ENCODE measurements at places on chromosomes 6 and 20.

DNA sequence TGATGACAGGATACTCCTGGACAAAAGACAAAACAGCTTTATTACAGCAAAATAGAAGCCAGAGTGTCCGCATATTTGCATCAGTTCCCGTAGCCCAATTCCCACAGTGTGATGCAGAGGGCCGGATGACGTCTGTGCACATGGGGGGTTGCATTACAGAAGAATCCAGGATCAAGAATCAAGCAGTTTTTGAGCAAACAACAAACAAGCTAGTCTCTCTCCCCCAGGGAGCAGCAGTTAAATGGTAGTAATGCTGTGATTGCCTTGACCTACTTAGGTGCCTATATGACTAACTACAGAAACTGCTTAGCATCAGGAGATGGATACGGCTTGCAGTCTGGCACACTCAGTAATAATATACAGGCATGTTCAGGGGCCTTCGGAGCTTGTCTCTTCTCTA is 3.2 kb upstream of the SDHAF4 start:
- DNase-seq: no peak

DNA sequence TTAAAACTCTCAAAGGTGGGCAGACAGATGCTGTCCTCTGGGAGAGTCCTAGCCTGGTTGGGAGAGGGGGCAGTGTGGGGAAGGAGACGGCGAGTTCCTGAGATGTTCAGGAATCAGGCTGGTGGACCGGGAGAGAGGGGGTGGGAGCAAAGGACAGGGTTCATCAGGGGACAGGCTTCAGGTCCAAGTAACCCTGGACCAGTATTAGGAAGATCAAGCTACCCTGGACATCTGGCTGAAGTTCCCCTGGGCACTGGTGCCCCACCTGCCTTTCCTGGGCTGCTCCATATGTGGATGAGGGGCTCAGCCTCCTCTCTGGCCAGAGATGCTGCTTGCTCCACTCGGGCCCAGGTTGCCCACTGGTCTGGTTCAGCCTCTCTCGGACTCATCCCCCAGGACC is 1.1 kb upstream of the IP6K3 start:
- DNase-seq: no peak

- no peak for DNase-seq
These were observed 89.0 kb downstream of the ADGRB3 start for GRCh38 chr6:68724060-68724459.

- DNase-seq: no peak
These were observed 335.6 kb downstream of the PREX1 start for GRCh38 chr20:48492015-48492714.

DNA sequence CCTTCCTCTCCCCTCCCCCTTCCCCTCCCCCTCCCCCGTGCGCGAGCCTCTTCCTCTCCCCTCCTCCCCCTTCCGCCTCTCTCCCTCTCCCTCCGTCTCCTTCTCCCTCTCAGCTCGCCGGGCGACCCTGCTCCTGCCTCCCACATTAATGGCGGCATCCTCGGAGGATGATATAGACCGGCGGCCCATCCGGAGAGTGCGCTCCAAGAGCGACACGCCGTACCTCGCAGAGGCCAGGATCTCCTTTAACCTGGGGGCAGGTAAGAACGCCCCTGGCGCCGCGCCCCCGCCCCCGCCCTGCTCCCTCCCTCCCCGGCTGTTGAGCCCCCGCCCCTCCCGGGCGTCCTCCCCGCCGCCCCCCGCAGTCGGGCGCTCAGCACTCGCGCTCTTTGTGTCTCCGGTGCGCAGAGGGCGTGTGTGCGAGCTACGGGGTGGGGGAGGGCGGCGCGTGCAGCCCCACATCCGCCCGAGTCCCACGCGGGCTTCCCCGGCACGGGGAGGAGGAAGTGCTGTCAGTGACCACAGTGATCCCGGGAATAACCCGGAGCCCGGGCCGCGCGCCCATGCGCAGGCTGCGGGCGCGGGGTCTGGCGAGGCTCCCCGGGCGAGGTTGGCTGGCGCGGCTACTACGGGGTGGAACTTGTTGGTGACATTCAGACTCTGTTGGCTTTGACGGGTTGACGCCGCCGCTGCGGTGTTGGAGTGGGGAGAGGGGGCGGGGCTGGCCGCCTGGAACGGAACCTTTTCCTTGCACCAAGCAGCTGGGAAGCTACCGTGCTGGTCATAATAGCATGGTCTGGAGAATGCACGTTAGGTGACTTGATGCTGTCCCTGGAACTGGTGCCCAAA is 33.2 kb downstream of the PHACTR1 start:
- no peak for DNase-seq

- DNase-seq: peak; percentile 14
These were observed 76.5 kb downstream of the QKI start for GRCh38 chr6:163490826-163491577.

DNA sequence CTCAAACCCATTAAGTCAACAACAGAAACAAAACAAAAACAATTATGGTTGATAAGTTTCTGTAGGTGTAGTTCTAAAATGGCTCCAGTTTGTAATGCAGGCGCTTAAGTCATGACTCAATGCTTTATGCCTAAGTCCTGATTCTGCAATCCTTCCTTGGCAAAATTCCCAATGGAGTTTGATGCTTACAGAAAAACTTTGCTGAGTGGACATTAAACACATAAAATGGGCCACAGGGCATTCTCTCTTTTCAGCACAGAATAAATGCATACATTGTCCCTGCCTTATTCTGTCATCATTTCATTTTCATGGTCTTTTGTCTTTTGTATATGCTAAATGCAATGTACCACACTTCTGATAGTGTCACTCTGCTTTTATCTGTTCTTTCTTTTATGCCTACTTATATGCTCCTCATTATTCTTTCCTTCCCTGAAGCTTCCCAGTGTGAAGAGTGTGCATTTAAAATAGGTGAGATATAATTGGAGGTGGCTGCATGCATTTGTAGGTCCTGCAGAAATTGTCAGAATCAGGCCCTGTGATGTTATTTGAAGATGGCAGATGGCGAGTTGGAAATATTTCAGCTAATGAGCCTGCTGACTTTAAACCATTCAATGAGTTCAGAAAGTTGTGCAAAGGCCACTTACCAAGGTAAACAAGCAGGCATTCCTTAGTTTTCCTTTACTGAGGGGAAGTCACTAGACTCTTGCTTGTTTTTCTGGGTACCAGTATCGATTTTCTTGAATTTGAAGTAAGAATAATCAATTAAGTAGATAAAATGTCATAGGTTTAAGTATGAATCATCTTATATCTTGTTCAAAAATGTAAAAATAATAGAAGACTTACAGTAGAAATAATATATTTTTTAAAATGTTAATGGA is 313.1 kb downstream of the TRDN start:
- no peak for DNase-seq

- DNase-seq: no peak
These were observed 195.6 kb downstream of the GRM1 start for GRCh38 chr6:146224449-146224848.

- DNase-seq: peak; percentile 71
These were observed 53.6 kb upstream of the TRERF1 start for GRCh38 chr6:42505385-42505718.

DNA sequence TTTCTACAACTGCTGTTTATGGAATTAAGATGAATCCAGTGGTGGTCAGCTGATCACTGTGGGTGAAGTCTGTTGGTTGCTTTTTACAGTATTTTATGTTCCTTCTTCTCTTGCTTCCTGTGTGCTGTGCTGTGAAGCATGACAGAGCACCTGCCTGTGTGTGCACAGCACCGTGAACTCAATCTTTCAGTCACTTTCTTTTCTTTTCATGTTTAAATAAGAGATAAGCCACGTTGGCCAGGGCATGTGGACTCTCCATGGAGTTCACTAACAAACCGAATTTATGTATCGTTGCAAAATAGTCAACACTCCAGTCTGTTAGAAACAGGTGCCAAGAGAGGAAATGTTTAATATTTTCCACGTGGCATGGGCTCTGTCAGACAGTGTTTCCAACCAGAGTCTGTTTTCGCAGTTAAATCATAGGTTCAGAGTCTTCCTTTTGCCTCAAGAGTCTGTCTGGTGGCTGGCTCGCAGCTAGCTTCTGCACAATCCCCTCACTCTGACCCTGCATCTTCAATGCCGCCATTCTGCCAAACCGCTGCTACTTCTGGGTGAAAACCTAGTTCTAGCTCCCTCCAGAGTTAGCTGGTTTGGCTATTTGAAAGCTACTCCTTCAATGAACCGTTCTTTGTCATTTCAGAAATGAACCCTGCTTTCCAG is 73.2 kb downstream of the QRSL1 start:
- DNase-seq: no peak

- DNase-seq: no peak
These were observed 245.3 kb upstream of the UFL1 start for GRCh38 chr6:96276305-96276704.

DNA sequence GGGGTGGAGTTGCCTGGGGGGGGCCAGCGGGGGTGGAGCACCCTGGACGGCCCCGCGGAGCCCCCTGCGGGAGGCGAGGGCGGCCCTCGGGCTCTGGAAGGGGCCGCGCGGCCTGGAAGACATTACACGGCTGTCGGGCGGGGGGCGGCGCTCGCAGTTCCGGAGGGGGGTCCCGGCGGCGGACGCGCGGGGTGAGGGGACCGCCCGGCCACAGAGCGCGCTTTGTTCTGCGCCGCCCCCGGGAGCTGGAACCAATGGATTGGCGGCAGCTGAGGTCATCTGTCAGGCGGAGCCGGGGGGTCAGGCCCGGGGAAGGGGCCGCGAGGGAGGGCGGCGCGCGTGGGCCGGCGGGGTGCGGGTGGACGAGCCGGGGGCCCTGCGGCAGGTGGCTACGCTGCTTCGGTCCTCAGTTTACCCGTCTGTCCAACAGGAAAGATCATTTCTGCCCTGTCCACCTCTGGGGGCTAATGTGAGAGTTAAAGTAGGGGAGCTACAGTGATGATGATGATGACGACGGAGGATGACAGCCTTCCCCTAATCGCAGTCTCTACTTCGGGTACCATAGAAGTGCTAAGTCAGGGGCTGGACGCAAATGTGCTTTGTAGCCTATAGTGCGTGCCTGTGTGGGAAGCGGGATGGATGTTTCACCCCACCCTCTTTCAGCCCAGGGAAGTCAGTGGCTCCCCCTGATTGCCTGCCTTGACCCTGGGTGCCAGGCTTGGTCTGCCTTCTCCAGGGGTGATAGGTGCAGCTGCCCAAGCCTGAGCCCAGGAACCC is 10.4 kb downstream of the SRXN1 start:
- DNase-seq: no peak

GRCh38 chr6:14596410-14596809 is 478.8 kb downstream of the CD83 start:
- DNase-seq: no peak

DNA sequence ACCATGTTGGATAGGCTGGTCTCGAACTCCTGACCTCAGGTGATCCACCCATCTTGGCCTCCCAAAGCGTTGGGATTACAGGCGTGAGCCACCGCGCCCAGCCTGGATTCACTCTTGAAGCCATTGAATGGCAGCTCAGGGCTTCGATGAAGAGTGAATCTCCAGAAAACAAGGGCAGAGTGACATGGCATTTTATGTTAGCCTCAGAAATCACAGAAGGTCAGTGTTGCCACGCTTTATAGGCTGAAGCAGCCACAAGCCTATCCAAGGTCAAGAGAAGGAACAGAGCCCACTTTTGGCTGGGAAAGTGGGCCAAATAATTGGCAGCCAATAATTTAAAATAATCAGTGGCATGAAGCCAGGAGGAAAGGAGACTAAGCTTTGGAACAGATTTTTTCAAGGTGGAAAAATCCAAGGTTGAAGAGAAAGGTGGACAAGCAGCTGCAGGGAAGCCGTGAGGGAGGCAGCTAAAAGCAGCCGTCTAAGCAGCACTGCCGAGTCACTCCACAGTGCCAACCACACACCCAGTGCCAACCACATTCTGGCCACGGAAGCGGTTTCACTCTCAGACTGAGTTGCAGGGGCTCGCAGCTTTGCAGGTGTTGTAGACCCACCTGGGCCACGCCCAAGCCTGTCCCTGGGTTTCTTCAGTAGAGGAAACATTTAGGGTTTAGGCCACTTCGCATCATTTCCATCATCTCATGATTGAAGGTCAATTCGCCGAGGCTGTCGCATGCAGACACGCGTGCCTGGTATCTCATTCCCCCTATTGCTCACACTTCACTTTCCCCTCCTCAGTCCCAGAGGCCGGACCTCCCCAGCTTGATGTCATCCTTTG is 17.4 kb upstream of the AVP start:
- DNase-seq: no peak

DNA sequence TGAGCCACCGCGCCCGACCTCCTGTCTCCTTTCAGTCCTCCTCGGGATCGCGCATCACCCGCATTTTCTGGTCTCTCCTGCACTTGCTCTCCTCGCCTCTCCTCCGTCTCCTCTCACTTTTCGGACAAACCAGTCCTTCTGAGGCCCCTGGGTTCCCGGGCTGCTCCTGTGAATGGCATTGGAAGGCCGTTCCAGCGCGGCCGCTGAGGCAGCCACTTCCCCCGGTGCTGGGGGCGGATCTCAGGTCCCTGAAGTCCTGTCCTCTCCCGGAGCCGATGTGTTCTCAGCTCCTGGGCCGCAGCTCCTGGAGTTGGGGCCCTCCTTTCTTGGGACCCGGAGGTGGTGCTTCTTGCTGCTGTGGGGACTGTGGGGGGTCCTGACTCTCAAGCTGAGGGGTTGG is 803 bp downstream of the MICB start:
- DNase-seq: no peak

- DNase-seq: no peak
These were observed 1.7 kb upstream of the PLA2G7 start for GRCh38 chr6:46736906-46737305.

GRCh38 chr20:10761232-10761631 is 87.4 kb upstream of the JAG1 start:
- DNase-seq: no peak

GRCh38 chr20:45456632-45457031 is 12.9 kb upstream of the WFDC2 start:
- peak; percentile 20 for DNase-seq

GRCh38 chr6:157312757-157313156 is 10.6 kb downstream of the TMEM242 start:
- DNase-seq: no peak
